NB4 (cell line): ENCODE measurements at places on chromosomes 7 and 10.

DNA sequence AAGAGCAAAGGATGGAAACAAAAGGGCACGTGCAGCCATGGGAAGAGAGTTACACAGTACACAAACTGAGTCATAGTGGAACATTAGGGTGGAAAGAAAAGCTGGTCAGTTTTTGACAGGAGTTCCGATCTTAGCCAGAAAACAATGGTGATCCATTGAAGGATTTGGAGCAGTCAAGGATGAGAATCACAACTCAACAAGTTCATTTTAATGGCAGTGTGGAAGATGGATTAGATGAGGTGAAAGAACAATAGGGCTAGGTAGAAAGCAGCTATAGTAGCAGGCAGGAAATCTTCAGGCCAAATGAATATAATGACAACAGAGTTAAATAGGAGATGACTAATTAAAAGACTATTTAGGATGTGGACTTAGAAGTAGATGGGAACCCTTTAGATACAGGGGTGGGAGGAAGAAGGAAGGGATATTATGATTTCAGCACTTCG is 136.3 kb downstream of the DOCK4 start:
- no peak for DNase-seq

- peak; percentile 77 for DNase-seq
Observed at GRCh38 chr7:73526896-73527821, 5.1 kb upstream of the BAZ1B start.

DNA sequence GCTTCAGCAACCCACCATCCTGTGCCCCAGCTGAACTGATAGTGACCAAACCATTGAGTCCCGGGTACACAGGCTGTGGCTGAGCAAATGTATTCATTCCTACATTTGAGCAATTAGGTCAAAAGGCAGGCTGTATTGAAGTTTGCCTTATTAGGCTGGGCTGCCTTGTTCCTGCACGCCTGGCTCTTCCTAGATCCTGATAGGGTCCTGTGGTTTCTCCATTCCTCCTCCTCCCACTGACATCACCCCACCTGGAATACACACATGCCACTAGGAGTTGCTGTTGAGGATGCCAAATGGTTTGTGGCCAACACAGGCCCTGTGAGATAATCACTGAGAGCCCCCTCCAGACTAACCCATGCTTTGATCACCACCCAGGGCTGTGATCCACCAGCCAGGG is 66.4 kb upstream of the FGFR2 start:
- DNase-seq: no peak

DNA sequence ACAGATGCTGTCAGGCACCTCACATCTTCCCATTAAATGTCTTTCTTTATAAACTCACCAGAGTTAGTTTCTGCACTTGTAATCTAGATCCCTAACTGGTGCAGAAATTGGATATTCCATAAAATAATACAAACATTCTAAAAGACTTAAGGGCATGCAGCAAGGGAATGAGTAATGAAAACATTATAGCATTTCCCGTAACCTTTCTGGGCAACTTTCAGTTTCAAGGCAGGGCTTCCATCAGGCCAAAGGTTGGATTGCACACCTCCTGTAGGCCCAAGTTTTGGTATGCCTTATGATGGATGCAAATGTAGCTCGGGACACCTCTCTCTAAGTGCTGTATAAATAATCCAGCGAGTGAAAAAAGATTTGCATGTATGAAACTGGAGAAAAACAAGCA is 129.9 kb upstream of the LYZL2 start:
- no peak for DNase-seq

GRCh38 chr7:88305044-88305443 is 1.6 kb downstream of the STEAP4 start:
- DNase-seq: no peak

GRCh38 chr7:80954191-80954590 is 35.3 kb upstream of the SEMA3C start:
- DNase-seq: no peak

GRCh38 chr7:17844514-17845196 is 95.6 kb downstream of the SNX13 start:
- DNase-seq: no peak

DNA sequence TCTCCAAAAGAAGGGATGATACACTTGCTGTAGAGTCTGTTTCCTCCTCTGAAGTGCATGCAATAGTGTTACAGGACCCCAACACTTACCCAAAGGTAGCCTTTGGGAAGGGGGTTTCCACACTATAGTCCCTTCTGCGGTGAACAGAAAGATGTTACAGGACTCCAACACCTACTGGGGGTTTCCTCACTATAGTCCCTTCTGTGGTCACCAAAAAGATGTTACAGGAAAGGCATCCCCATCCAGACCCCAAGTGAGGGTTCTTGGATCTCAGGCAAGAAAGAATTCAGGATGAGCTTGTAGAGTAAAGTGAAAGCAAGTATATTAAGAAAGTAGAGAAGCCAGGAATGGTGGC is 69.2 kb upstream of the PIK3CG start:
- DNase-seq: no peak

DNA sequence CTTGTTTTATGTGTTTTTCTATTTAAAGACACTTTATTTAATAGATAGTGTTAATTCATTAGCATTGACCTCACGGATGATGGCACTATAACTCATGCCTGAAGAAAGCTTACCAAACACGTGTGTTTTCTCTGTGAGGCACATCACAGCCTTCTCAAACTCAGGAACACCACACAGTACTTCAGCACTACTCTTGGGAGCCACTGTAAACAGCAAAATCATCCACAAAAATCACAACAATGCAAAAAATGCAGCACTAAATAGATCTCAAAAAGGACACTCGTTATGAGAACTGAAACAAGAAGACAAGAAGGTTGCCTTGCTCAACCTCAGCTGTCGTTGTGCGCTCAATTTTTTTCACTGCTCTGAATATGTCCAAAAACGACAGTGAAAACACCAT is 12.0 kb upstream of the PARP12 start:
- no peak for DNase-seq

GRCh38 chr10:47092376-47092775 is 181.1 kb downstream of the PTPN20 start:
- DNase-seq: no peak

GRCh38 chr10:29849126-29849833 is 210.1 kb downstream of the JCAD start:
- peak; percentile 38 for DNase-seq

GRCh38 chr7:27774717-27775328 is 34.9 kb downstream of the TAX1BP1 start:
- DNase-seq: peak; percentile 37

GRCh38 chr10:106643473-106643872 is 521.0 kb downstream of the SORCS1 start:
- DNase-seq: no peak

- no peak for DNase-seq
Observed at GRCh38 chr10:129755158-129755591, 208.9 kb downstream of the EBF3 start.
